ENCODE measurements at places on chromosomes 12 and 14. TPM values are rescaled to one million over a fixed set of nuclear protein-coding genes. Genes with fewer than 3 reads are reported as not detected.
A peak's percentile ranks its signal among the peaks of the same experiment; 100 is the strongest.

The GPR65 gene
- 2.5 TPM for total RNA-seq

The SLC8A3 gene
- 3.0 TPM for total RNA-seq

The FKBP11 gene
- 17.7 TPM for total RNA-seq

The CPNE6 gene
- 0.58 TPM for total RNA-seq

The MMP14 gene
- total RNA-seq: 120 TPM

The ERP29 gene
- total RNA-seq: 37.5 TPM

The CHD8 gene
- 65.3 TPM for total RNA-seq

The NABP2 gene
- total RNA-seq: 15.7 TPM

The NINJ2 gene
- 1.7 TPM for total RNA-seq

The ESRRB gene
- total RNA-seq: not detected

The TTLL5 gene
- 46.4 TPM for total RNA-seq

The AQP6 gene
- total RNA-seq: 0.26 TPM

The SAMD15 gene
- 1.3 TPM for total RNA-seq

The RNASE12 gene
- not detected for total RNA-seq

The LRP1 gene
- total RNA-seq: 146 TPM

DNA sequence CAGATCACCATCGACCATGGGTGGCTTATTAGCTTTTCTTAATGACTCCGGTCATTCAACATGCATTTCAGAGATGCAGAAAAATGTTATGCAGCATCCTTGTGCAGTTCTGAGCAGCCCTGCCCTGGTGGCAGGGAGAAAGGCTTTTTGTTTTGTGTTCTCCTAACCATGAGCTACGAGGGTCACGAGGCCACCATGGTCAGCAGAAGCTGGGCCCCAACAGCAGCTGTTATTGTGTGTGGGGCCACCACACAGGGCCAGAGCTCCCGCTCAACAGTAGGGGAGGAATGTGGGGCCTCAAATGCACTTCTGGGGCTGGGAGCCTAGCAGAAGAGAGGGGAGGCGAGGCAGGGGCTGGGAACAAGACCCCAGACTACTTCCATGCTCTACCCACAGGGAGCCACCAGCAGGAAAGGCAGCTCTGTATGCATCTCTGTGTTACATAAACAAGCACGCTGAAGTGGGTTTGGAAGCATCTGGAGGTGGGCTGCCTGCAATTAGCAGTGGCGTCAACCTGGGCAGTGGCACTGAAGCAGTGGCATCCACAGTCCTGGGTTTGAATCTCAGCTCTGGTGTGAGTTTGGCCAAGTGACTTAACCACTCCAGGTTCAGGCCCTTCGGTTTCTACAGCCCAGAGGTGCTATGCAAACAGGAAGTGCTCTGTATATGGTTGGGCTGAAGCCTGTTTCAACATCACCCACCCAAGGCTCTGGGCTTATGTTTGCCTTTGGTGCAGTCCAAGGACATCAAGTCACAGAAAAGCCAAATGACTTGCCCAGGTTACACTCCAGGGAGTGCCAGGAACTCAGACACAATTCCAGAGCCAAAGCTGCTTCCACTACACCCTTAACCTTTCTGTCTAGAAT, 16.3 kb downstream of the GLTP start:
- no peak for DNase-seq

DNA sequence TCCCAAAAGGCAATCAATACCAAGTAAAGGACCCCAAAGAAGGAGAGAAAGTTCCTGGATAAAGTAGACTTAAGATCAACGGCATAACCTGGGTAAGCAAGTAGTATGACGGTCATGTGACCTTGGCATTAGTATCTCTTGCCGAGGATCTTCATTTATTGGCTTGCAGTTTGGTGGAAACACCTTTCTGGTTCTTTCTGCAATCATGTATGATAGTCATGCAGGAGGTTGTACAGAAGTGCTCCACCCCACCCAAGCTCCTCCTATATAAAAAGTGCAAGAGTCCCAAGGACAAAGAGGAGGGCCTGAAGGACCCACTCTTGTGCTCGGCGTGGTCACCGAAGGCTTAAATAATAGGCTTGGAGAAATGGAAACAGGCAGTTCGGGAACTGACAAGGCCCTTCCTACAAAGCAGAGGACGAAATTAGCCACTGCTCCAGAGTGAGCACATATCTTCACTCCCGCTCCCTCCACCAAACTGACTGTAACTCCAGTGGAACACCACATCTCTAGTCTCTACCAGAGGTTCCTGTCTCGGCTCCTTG, 750 bp downstream of the CS start:
- DNase-seq: peak; percentile 2

DNA sequence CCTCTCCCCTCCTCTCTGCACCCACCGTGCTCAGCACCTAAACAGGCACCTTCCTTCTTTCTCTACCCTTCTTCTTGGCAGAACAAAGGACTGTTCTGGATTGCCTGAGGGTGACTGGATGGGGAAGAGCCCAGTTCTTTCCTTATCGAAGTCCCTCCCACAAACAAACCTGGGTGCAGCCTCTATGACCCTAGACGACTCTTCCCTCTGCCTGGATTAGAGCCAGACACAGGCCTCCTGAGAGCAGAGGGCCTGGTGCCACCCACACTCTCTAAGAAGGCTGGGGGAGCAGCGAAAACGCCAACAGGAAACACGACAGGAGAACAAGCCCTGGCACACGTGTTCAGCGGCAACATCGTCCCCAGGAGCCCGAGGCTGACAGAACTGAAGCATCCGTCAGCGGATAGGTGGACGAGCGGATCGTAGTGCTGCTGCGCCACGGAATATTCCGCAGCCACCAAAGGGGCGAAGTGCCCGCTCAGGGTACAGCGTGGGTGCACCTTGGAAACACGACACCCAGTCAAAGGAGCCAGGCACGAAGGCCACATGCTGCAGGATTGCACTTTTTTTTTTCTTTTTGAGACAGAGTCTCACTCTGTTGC, 38.0 kb downstream of the RIMBP2 start:
- DNase-seq: no peak

DNA sequence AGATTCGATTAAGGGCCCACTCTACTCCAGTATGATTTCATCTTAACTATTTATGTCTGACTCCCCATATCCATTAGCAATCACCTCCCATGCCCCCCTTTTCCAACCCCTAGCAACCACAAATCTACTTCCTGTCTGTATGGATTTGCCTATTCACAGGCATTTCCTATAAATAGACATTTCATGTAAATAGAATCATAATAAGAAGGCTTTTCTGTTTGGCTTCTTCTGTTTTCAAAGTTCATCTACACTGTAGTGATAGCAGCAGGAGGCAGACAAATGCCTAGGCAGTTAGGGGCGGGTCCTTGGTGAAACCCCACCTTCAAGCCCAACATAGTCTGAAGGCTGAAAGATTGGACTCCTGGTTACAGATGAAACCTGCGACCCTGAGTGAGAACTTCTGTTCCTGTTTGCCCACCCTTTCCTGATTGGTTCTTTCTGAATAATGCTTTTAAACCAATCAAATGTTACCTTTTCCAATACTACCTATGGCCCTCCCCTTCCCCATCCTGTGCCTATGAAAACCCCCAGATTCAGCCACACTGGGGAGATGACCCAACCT, 62.1 kb upstream of the HECTD1 start:
- DNase-seq: no peak

GRCh38 chr12:74537126-74537706, 419 bp upstream of the ATXN7L3B start:
- no peak for DNase-seq

- DNase-seq: no peak
These were observed 11.6 kb downstream of the RMST start for GRCh38 chr12:97474161-97474560.

DNA sequence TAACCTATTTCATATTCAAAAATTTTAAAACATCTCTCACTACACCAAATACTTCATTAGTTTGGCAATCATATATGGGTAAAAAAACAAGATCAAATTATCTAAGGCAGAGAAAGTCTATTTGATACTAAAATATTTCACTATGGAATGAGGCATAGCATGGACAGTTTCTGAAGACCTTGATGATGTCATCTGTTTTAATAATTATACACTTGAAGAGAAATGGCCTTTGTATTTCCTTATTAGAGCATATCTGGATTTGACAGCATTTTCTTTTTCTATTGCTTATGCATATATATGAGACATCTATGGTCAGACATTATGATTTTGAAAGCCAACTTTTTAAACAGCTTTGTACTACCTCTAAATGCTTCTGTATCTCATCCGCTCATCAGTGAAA, 88.6 kb downstream of the DDHD1 start:
- no peak for DNase-seq

GRCh38 chr12:5556033-5556614, 124.2 kb downstream of the NTF3 start:
- no peak for DNase-seq

- no peak for DNase-seq
These were observed 29.8 kb downstream of the NCOR2 start for GRCh38 chr12:124537525-124538193.

DNA sequence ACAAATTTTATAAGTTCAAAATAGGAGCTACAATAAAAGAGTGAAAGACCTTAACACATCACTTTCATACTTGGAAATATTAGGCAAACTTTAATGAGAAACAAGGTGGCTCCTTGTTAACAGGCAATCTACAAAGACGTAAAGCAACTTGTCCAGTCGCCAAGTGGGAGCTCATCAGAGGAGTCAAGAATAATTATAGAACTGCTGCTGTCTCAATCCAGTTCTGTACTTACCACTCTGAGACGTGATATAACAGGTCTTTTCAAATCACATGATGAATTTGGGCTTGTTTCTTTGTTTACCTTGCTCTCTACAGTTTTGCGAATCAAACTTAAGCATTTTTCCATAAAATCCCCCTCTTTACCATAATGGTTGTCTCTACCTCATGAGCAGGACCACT, 3.6 kb downstream of the YBX3 start:
- no peak for DNase-seq

- DNase-seq: no peak
These were observed 9.9 kb upstream of the SRSF9 start for GRCh38 chr12:120479458-120479857.

DNA sequence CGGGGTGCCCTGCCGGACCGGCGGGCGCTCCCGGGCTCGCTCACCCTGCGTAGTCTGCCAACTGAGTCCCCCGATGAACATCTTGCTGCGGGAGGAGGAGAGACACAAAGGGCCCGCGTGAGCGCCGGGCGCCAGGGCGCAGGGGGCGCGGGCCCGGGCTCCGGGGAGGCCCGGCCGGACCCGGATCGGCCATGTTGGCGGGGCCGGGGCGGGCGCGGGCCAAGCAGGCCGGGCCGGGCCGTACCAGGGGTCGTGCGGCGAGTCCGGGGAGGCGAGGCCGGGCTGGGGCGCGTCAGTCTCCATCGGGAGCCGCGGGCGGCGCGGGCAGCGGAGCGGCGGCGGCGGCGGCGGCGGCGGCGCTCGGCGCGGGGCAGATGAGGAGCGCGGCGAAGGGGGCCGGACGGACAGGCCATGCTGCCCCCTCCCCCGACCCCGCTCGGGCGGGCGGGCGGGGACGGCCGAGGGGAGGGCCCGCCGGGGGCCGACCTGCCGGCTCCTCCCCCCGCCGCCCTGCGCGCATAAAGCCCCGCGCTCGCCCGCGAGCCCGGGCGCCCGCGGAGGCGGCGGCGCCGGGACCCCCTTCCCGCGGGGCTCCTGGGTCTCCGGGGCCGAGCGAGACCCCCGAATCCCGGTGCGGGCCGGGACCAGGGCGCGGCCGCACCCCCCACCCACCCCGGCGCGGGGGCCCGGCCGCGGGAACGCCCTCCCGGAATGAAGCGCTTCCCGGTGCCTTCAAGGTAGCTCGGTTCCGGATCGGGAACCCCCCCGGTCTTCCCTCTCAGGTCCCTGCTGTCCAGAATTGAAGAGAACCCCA, at the start of gene MSI1:
MSI1 (minus strand) TSS at position 376 of the 814 bp plus-strand sequence; CDS start at position 303, 73 bp downstream.
- DNase-seq: no peak

GRCh38 chr12:11965258-11965910, 105.4 kb upstream of the BCL2L14 start:
- DNase-seq: no peak

- no peak for DNase-seq
These were observed 21.0 kb downstream of the RTN1 start for GRCh38 chr14:59849411-59850130.

DNA sequence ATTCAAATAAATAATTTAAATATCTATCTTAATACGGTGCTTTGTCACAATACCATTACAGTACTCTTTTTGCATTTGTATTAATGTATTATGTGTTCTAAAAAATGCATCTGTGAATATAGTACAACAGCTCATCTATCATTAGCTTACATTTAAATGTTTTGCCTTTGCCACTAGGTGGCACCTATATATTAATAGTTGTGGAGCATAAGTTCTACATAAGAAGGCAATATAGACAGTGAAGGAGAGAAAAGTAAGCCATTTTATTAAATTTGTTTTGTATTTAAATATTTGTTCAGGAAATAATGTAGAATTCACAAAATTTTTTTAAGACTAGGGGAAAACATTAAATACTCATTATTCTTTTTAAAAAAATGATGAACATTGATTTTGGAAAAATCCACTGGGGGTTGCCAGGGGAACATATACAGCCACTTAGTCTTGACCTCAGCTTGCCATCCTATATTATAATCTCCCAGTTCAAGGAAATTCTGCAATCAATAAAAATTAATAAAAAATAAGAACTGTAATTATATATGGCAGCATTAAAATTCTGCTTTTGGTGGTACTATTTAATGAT, 9.8 kb downstream of the CCER1 start:
- no peak for DNase-seq

DNA sequence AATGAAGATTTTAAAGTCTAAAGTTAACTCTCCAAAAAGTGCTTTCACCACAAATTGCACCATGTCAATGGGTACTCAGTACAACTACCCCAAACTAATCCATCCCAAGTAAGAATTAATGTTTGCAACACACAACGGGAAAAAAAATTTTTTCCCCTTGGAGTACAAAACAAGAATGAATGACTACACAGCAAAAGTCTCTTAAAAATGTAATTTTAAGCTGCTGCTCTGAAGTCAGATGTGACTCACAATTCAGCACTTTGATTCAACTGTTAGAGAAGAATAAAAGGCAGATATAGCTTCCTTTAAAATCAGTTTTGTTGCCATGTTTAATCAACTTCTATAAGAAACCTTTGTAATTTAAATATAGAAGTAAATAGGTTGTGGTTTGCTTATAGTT, 42.5 kb upstream of the VPS33A start:
- no peak for DNase-seq

DNA sequence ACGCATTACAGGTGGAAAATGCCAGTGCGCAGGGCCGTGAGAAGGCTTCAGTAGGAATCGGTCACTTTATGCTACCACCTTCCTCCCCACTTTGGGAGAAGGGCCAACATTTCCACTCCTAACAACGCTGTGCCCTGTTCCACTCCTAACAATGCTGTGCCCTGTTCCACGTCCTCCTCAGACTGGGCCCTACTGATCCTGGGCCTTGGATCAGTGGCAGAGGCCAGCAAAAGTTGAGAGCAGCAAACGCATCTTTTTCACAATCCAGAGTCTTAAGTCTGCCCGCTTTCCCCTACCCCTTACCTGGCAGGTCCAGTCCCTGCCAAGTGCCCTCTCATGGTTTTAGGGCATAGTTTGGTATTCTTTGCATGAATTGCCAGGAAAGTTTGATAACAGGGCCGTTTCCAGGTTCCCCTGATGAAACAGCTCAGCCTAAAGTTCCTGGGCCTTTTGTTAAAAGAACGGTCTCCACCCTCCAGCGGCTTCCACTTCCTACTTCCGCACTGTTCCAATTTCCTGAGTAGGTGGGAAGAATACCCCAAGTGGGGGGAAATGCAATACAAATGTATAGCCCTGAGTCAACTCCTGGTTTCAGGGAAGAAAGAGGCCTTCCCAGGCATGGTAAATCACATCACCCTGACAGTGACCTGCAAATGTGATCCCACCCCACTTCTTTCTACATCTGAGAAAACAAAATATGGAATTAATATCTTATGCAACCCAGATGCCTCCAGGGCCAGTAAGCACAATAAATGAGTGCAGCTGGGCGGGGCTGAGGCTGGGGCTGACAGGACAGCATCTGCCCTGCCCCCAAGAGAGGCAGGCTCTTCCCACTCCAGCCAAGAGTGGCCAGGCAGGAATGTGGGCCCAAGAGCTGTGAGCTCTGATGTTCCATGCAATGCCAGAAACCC, 15.0 kb downstream of the KCTD10 start:
- DNase-seq: no peak
